ENCODE measurements at places on chromosomes 13 and 19. TPM values are rescaled to one million over a fixed set of nuclear protein-coding genes. Genes with fewer than 3 reads are reported as not detected.

Gene RFPL4A
- not detected for total RNA-seq

Gene CCDC61
- total RNA-seq = 39.6 TPM

Gene ATP4A
- total RNA-seq = not detected

Gene EPSTI1
- total RNA-seq = 17.1 TPM

DNA sequence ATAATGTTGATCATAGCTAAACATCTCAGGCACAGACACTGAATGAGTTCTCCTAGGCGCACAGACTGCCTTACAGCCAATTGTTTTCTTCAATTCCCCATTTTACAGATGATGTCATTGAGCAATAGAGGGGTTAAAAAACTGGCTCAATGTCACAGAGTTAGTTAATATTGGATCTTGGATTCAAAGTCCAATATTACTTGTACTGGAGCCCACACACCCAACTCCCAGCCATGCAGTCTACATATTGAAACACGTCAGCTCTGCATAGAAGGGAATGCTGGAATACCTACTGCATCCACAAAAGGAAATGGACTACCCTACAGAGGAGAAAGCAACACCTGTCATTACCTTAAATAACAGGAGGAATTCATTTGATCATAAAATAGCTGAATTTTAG is 76.1 kb upstream of the SLC15A1 start:
- DNase-seq = no peak

- no peak for DNase-seq
These were observed 55.4 kb upstream of the ATP12A start for GRCh38 chr13:24624801-24625231.

GRCh38 chr19:33446330-33447293 is 73.1 kb downstream of the CEBPG start:
- no peak for DNase-seq

GRCh38 chr19:30488191-30488590 is 116.0 kb downstream of the ZNF536 start:
- DNase-seq = no peak

GRCh38 chr19:7565332-7565731 is 29.8 kb downstream of the PNPLA6 start:
- DNase-seq = no peak
